ENCODE measurements at places on chromosomes 5 and 9.

DNA sequence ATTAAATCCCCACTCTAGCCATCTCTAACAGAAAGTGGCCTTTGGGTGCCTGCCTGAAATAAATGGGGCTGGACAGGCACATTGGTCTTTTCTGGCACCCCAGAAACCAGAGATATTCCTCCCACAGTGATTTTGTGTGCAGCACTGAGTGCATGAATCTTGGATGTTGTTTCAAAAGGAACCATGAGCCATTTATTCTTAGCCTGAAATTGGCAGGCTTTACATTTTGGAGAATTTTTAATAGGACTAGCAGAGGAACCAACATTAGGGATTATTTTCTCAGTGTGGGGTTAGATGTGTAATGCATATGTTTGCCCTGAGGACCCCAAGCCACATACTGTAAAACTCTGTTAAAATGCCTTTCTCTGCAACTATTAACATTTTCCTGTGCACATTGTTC is 451.3 kb downstream of the NFIB start:
- no peak for DNase-seq

DNA sequence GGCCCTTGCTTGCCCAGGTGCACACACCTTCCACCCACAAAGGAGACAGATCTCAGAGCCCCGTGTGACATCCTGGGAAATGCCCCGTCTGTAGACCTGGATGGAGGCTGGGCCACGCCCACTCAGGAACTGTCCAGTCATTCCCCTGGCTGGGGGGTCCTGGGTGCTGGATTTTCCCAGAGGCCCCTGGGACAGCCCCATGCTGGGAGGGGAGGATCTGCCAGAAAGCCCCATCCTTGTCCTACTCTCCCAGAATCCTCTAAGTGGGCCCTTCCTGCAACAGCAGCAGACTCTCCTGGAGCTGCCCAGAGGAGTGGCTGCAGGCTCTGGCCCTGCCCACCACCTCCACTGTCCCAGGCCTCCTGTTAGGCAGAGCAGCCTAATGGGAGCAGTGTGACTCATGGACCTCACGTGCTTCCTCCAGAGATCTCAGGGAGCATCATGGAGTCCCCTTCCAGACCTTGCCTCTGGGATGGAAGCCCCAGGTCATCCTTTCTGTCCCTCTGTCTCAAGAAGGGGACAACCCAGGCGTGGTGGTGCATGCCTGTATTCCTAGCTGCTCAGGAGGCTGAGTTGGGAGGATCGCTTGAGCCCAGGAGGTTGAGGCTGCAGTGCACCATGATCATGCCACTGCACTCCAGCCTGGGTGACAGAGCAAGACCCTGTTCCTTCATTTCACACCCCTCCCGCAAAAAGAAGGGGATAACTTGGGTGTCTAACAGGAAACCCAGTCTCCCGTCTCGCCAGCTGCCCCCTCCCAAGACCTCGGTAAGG is 51.7 kb downstream of the JADE2 start:
- DNase-seq: no peak

- DNase-seq: no peak
These were observed 960 bp upstream of the GFRA3 start for GRCh38 chr5:138275379-138275782.

- DNase-seq: no peak
These were observed 10.0 kb downstream of the MARCHF11 start for GRCh38 chr5:16169550-16169949.

GRCh38 chr5:73378070-73378469 is 70.5 kb downstream of the FOXD1 start:
- no peak for DNase-seq

DNA sequence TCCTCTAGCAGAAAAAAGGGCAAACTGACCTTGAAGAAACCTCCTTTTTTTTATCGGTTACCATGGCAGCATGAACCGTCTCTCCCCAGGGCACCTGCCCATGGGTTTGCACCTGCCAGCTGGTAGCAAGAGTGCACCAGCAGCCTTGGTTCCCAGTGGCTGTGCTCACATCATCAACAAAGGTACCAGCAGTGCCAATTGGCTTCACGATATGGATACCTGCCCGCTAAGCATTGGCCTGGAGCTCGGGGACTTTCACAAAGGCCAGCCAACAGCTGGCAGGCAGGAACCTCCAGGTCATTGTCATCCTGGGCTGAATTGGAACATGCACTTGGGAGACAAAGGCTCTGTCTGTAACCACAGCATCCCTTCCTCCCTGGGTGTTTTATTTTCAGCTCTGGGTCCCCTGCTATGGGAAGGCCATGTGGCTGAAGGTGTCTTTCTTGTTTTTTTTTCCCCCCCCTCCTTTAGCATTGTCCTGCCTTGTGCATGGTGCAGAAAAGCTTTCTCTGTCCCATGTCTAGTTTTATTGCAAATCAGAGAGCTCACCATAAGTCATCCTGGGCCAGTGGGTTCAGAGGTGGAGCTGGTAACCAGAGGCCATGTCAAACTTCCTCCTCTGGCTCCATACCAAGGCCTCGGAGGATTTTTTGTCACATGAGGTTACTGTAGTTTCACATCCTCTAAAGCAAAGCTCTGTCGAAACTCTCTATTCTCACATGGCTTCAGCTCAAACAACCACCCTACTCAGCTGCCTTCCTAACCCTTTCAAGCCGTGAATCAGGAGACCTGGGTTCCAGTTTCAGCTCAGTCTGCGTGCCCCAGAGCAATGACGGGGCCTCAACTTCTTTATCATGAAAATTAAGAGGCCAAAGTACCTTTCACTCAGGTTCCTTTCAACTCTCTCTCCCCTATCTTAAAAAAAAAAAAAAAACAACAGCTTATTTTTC is 145.5 kb upstream of the MAP3K1 start:
- peak; percentile 36 for DNase-seq

GRCh38 chr9:136791516-136792276 is 552 bp downstream of the TMEM141 start:
- DNase-seq: no peak

DNA sequence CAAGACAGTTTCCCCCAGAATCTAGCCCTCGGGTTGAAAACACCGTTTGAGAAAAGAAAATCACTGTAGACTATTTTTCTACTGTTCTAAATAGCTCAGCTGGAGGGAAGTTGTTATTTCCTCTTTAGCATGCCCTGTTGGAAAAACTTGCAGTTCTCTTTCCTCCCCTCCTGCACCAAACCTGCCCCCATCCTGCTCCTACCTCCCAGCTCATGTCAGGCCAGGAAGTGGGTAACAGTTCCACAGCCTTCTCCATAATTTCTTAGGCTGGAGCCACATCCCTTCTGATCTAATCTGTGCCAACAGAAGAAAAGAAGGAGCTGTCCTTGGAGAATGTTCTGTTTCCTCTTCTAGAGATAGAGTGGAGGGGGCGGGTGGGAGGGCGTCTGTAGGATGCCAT is 437.7 kb downstream of the SPOCK1 start:
- DNase-seq: no peak

DNA sequence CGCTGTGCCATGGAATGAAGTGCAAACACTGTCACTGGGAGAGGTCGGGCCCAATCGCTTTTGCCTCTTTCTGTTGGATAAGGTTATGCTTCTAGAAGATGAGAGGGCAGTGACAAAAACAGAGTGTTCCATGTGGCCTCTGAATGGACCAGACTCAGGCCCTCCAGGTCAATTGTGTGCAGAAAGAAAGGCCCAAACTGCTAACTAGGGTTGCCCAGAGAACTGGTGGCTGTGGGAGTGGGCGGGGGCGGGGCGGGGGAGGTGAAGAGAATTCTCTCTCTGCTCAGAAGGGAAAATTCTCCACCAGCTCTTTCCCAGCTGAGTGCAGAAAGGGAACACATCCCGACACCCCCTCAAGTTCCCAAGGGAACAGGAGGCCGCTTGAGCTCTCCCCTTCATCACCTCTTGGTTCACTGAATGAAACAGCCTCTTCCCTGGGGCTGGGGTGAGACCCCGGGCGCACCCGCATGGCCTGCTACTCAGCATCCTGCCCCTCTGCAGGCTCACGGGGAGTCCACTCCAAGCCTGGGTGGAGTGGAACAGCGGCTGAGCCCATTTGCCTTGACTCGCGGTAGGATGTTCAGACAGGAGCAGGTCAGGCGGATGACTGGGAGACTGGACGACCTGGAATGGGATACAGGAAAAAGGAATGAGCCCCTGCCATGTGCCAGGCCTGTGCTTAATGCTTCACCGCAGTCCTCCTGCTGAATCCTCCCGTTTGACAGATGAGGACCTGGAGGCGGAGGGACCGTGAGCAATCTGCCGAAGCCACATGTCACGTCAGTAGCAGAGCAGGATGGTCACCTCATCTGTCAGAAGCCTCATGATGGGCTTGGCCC is 93.8 kb upstream of the FANCC start:
- no peak for DNase-seq

DNA sequence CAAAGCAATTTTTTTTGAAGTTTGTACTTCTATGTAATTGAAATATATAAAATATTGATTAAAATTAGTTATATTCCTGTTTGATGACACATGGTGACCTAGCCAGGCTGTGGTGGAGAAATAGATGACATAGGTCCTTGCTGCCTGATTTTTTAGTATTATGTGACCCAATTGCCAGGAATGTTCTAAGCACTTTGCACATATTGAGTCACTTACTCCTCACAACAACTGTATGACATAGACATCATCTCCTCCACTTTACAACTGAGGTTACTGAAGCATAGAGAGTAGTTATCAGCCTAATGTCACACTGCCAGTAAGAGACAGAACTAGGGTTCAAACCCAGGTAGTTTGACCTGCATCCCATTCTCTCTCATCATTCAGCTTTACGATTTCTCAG is 26.2 kb upstream of the SNX18 start:
- DNase-seq: no peak

GRCh38 chr5:154620411-154620810 is 134.8 kb upstream of the LARP1 start:
- DNase-seq: no peak

DNA sequence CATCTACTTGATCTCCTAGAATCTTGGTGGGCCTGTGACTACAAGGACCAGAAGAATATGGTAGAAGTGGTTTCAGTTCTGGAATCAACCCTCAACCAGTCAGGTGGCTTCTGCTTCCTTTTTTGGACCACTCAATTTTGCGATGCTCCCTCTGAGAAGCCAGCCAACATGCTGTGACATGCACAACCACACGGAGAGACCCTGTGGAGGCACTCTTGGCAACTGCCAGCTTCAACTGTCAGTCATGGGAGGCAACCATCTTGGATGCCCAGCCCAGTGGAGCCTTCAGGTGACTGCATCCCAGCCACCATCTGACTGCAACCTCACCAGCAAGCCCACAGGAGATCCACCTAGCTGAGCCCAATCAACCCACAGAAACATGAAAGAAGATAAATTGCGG is 137.3 kb downstream of the FAM114A2 start:
- DNase-seq: no peak
